Thyroid gland (tissue), 4 donors: ENCODE measurements at places on chromosomes 7 and 10. TPM values are rescaled to one million over a fixed set of nuclear protein-coding genes. Genes with fewer than 3 reads are reported as not detected.
A peak's percentile ranks its signal among the peaks of the same experiment; 100 is the strongest.

- no peak overlapping the region for H3K27ac ChIP-seq
- H3K4me3 ChIP-seq = no peak overlapping the region
- DNase-seq = no peak
- no peaks in the 10 kb centered on the region for H3K36me3 ChIP-seq
These were observed 88.8 kb upstream of the RET start for GRCh38 chr10:42988069-42988468.

GRCh38 chr10:77109351-77109994, 528.1 kb downstream of the KCNMA1 start:
- DNase-seq = no peak
- no peaks in the 10 kb centered on the region for H3K36me3 ChIP-seq
- no peak overlapping the region for H3K27ac ChIP-seq

DNA sequence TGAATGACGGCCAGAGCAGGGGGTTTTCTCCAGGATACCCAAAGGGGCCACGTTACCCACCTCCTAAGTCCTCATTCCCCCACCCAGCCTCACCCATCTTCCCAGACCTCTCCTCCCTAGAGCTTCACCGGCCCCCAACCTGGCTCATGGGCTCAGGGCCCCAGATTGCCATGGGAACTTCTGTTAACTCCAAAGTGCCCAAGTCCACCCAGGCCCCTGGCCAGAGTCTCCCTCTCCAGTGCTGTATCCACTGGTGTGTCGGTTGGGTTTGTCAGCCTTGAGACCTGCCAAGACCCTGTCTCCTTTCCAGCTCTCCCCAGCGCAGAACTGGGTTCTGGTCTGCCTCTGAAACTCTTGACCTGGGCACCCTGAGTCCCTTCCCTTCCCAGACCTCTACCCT, 37.1 kb upstream of the ZMIZ2 start:
- no peaks in the 10 kb centered on the region for H3K27me3 ChIP-seq
- peaks cover 8% of the 10 kb centered on the region for H3K4me1 ChIP-seq

GRCh38 chr10:63281967-63282366, 148.8 kb downstream of the NRBF2 start:
- no peaks in the 10 kb centered on the region for H3K27me3 ChIP-seq
- no peak overlapping the region for H3K4me3 ChIP-seq
- DNase-seq = no peak
- no peaks in the 10 kb centered on the region for H3K4me1 ChIP-seq

DNA sequence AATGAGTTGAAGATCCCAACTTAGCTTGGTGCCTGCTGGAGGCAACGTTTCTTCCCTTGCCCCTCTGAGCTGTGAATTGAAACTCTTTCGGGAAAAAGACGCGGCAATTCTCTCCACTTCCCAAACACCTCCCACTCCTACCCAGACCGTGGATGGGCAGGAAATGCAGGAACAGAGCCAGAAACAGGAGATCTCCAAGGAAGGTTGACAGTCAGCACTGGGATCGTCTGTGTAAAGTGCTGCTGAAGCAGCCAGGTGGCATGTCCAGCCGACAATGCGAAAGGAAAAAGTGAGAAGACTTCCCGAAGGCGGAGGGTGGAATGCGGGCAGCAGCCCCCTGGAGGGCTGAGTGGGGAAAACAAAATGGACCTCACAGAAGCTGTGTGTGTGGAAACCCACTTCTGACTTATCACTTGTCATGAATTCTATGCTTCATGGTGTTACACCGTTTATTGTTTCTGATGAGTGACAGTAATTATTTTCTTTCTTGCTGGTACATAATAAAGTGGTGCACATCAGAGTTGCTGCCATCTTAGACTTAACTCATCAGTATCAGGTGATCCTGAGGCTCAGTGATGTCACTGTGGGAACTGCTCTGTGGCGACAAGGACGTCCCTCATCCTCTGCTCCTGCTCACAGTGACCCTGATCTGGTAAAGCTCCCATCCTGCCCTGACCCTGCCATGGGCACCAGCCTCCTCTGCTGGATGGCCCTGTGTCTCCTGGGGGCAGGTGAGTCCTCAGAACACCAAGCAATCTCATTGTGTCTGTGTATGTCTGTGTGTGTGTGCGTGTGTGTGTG, 220.5 kb upstream of the PRSS1 start:
- H3K27me3 ChIP-seq = no peaks in the 10 kb centered on the region
- no peaks in the 10 kb centered on the region for H3K4me1 ChIP-seq
- DNase-seq = no peak

- no peak overlapping the region for H3K4me3 ChIP-seq
- no peaks in the 10 kb centered on the region for H3K36me3 ChIP-seq
- DNase-seq = no peak
- no peak overlapping the region for H3K27ac ChIP-seq
- H3K4me1 ChIP-seq = peaks cover 25% of the 10 kb centered on the region
- H3K27me3 ChIP-seq = no peaks in the 10 kb centered on the region
These were observed 156.5 kb downstream of the SGMS1 start for GRCh38 chr10:50467209-50467608.

The FKBP6 gene
- not detected for total RNA-seq

GRCh38 chr10:5443429-5443828, 31.1 kb downstream of the NET1 start:
- no peak overlapping the region for H3K4me3 ChIP-seq
- no peaks in the 10 kb centered on the region for H3K27me3 ChIP-seq
- DNase-seq = no peak
- no peak overlapping the region for H3K27ac ChIP-seq
- peaks cover 19% of the 10 kb centered on the region for H3K4me1 ChIP-seq

GRCh38 chr7:143329471-143330170, 13.7 kb downstream of the CLCN1 start:
- H3K4me1 ChIP-seq = no peaks in the 10 kb centered on the region
- H3K27ac ChIP-seq = no peak overlapping the region
- no peak for DNase-seq
- no peaks in the 10 kb centered on the region for H3K27me3 ChIP-seq

- H3K36me3 ChIP-seq = no peaks in the 10 kb centered on the region
- no peak for DNase-seq
- no peak overlapping the region for H3K4me3 ChIP-seq
- no peaks in the 10 kb centered on the region for H3K4me1 ChIP-seq
These were observed 286.4 kb downstream of the BAMBI start for GRCh38 chr10:28963539-28964221.

The LIPJ gene
- total RNA-seq = 0.83 TPM

GRCh38 chr10:96578022-96578421, 8.8 kb downstream of the TM9SF3 start:
- no peak for DNase-seq
- H3K36me3 ChIP-seq = no peaks in the 10 kb centered on the region
- H3K27ac ChIP-seq = no peak overlapping the region
- H3K4me1 ChIP-seq = peaks cover 38% of the 10 kb centered on the region
- no peak overlapping the region for H3K4me3 ChIP-seq

The HOXA13 gene
- not detected for total RNA-seq

The TMEM168 gene
- 30.4 TPM for total RNA-seq

The AGR2 gene
- 4.1 TPM for total RNA-seq

The OR13A1 gene
- total RNA-seq = not detected

- H3K4me1 ChIP-seq = no peaks in the 10 kb centered on the region
- no peak for DNase-seq
- no peaks in the 10 kb centered on the region for H3K36me3 ChIP-seq
- H3K27me3 ChIP-seq = no peaks in the 10 kb centered on the region
- H3K27ac ChIP-seq = no peak overlapping the region
- H3K4me3 ChIP-seq = no peak overlapping the region
These were observed 222.3 kb downstream of the SUGCT start for GRCh38 chr7:40356871-40357709.

DNA sequence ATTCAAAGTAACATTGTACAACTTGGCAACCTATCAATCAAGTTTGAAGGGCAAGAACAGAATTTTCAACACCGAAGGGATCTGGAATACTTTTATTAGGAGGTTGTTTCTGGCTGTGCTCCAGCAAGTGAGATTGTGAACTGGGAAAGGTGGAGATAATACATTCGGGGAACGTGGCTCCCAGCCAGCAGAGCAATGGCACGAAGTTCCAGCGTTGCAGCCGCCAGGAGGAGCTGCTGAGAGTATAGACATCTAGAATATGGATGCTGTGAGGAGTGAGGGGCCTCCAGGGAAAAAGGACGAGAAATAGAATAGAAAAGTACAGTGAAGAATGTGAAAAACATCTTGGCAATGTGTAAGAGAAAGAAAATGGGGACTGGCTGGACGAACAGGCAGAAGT, 69.5 kb downstream of the TCERG1L start:
- H3K27me3 ChIP-seq = no peaks in the 10 kb centered on the region
- H3K4me3 ChIP-seq = no peak overlapping the region
- peak; percentile 56 for DNase-seq
- peaks cover 5% of the 10 kb centered on the region for H3K4me1 ChIP-seq
- H3K36me3 ChIP-seq = no peaks in the 10 kb centered on the region

The IL6 gene
- 3.8 TPM for total RNA-seq

The ACTR3C gene
- 17.9 TPM for total RNA-seq

The STAG3 gene
- 2.7 TPM for total RNA-seq

The C1QL3 gene
- not detected for total RNA-seq

The TAC1 gene
- total RNA-seq = 7.9 TPM

The CALHM3 gene
- total RNA-seq = not detected

The FEZF1 gene
- not detected for total RNA-seq

- H3K27me3 ChIP-seq = no peaks in the 10 kb centered on the region
- DNase-seq = no peak
- no peaks in the 10 kb centered on the region for H3K4me1 ChIP-seq
- no peak overlapping the region for H3K4me3 ChIP-seq
These were observed 25.6 kb downstream of the IRF5 start for GRCh38 chr7:128963327-128963757.
